NCI-H226 (cell line): ENCODE measurements at places on chromosomes 5 and 9.
A peak's percentile ranks its signal among the peaks of the same experiment; 100 is the strongest.

DNA sequence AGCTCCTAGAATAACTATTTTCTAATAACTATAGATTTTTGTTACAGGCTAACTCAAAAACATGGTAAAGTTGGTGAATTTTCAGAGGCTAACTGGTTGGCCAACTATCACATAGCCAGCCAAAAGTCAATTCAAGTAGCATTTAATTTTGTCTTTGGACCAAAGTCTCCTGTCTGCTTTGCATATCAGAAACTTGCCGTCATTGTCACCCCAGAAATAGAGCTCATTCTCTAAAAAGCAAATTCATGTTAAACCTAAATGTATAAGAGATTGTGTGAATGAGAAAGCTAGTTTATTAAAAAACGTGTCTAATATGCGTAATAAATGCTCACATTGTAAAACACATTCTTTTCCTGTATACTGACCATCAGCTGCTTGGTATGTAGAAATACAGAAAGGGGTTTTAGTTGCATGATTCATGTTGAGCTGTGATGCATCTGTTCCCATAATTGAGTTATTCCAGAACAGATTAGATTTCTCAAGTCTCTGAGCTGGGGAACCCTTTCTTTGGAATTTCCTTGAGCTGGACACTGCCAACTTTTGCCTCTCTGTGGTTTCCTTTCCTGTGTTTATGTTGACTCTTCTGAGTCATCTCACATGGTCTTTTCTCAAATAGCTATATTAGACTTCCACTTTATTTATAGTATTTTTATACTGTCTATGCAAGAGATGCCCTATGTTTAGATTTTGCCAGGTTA is 7.3 kb downstream of the SRFBP1 start:
- peak; percentile 96 for DNase-seq

DNA sequence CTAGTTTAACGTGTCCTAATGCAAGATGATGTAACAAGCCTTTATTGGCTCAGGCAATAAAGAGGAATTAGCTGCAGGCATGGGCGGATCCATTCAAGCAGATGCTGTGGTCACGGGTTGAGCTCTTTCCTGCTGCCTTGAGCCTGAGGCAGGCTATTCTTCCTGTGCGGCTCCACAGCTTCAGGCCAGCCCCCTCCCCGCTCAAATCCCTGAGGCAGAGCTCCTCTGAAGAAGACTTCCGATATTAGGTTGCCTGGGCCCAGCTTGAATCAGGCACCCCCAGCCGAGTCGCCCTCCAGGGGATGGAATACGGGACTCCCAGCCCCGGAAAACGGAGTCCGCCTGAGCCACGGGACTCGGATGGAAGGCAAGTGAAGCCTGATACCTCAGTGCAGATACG is 95.0 kb upstream of the RUFY1 start:
- no peak for DNase-seq

DNA sequence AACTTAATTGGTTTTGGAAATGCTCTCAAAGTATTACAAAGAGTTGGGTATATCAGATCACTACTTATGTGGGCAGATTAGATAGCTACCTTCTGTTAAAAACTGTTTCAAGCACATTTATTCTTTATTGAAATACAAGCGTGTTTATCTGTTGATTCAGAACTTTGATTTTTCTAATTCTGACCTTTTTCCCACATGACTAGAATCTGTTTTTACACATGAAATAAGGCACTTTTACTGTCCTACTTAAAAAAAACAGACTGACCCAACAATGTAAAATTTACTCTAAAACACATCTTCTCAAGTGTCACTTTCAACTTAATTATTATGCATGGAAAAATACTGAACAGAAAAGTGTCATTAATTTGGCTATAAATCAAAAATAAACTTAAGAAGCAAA is 4.8 kb downstream of the NR6A1 start:
- DNase-seq: no peak

DNA sequence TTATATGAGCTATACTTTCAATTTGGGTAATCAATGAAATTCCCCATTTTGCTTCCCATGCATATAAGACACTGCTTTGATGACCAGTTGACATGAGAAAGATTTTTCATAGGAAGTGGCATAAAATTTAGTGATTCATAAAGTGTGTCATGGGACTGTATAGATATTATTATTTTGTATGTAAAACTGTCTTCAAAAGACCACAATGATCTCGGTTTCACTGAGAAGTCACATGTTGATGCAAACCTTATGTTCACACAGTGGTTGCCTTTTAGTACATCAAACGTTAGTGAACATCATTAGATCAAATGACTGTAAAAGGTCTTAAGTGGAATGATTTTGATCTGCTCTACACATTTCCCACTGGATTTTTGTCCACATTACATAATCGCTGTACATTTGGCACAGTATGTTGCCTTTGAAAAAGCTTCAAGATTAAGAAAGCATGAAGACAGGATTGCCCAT is 349.2 kb upstream of the MEF2C start:
- no peak for DNase-seq

GRCh38 chr9:116951588-116952435 is 264.7 kb downstream of the TRIM32 start:
- no peak for DNase-seq

- no peak for DNase-seq
These were observed 688 bp downstream of the CNTLN start for GRCh38 chr9:17135295-17136160.

DNA sequence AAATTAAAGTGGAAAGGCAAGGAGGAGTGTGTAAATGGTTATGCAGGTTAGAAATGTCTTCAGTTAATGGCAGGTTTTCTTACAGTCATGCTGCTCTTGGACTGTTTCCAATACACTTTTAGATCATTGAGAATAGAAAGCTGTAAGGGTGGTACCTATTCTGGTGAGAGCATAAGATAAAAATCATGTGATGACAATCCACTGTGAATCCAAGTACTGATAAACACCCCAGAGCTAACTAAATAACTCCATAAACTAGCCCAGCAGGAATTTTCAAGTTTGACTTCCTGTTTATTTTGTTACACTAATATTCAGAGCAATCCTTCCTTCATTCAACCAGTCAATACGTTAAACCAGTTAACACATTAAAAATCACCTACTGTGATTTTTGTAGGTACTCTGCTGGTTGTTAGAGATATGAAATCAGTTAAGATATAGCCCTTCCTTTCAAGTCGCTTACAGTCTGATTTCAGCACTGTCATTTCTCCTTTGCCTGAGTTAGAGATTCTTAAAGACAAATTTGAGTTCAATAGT is 22.6 kb downstream of the VCAN start:
- no peak for DNase-seq

GRCh38 chr9:115411516-115411915 is 293.6 kb upstream of the TNC start:
- no peak for DNase-seq

GRCh38 chr5:65961633-65962032 is 35.3 kb downstream of the ERBIN start:
- peak; percentile 59 for DNase-seq

DNA sequence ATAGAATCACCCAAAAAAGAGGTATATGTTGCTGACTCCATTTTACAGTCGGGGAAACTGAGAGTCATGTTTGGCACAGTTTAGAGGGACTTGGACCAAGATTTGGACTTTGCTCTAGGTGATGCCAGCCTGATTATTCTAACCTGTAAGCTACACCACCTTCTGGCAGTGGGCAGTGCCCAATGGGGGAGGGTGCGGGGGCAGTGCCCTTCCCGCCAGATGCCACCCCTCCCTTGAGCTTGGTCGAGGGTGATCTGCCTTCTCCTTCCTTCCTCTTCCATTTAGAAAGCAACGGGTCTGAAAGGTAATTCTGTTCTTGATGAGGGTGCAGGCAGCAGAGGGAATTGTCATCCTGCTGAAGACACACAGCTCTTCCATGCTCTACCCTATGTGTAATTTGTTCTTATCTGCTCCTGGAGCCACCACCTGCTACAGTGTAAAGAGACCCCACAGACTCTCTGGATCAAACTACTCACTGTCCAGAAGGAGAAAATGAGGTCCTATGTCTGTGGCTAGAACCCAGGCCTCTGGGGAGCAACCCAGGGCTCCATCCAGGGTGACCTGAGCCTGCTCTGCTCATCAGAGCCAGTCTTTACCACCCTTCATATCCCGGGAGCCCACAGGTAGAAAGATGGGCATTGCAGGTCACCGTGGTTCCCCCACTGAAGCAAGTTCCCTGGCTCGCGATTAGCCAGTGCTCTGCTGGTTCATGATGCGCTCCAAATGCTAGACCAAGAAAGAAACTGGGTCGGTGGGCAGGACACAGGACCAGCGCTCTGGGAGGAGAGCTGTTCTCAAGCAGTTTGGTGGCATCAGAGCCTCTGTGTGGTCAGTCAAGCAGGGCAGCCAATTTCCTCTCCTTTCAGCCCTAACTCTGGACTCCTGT is 156.2 kb downstream of the RGS3 start:
- DNase-seq: peak; percentile 30

DNA sequence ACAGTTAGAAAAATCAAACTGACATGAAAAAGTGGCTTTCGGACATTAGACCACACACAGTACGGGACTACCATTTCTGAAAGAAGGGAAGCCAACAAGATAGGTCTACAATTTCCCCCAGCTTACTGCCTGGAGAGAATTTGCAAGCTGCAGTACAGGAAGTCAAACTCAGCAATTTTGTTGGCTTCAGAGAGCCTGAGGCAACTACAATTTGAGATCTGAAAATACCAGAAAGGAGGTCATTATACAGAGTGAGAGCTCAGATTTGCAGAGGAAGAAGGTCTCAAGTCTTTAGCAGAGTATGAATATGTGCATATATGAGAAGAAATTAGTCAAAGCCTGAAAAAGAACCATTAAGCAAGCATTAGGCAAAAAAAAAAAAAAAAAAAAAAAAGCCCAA is 83.0 kb downstream of the OXCT1 start:
- no peak for DNase-seq

- no peak for DNase-seq
These were observed 4.1 kb upstream of the TOR1A start for GRCh38 chr9:129828051-129828450.

DNA sequence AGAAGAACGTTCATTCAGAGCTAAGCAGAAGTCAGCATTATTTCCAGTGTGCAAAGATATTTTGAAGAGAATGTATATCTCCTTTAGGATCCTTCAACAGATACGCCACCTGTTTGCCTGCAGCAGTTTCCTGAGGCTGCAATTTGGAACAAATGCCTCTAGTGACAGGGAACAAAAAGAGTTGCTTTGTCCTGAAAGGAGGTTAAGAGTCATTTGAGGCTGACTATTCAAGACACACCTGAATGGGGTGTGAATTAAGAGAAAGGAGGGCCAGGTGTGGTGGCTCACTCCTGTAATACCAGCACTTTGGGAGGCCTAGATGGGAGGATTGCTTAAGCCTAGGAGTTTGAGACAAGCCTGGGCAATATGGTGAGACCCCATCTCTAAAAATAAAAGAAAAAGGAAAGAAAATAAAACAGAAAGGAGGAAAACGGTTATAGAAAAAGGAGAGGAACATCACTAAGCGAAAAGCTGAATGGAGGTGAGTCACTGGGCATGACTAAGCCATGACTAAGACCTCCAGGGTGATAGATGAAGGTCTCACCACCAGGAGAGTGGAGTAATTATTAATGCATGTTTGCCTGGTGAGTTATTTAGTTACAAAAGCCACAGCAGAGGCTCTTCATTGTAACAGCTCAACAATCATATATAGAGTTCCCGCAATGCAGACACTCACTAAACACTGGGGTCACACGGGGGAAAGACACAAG is 255.2 kb upstream of the TNC start:
- peak; percentile 95 for DNase-seq

DNA sequence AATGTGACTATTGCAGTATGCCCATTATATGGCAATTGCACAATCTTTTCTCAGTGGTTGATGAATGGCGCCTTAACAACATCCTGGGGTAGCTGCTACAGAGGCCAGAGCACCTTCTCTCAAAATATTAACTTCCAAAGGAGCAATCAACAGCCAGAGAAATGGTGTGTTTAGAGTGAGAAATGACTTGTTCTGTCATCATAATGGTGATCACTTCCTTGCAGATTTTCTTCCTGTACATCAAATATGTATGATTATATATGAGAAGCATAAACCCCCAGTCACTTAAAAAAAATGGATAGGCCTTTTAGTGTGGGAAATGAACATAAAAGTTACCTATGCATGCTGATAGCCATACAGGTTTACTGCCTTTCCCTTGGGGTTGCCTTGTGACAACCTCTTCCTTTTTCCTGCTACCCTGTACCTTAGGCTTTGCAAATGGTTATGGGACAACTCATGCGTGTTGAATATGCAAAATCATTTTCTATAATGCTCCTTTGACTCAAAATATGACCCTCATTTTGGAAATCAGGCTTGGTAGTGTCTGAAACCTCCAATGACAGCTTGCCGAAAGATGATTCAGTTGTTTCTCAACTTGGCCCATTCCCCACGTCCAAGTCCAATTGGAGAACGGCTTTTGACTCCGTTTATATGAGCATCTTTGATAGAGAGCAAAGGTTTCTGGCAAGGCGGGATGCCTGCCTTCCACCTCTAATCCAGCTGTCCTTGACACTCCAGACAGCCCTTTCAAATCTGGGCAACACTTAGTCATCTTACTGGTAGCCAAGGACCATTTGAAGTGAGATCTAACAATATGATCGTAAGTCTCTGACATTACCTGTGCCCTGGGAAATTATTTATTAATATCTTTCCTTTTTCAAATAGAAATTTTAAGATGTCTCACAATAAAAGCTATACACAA is 69.3 kb downstream of the SLC1A1 start:
- no peak for DNase-seq

DNA sequence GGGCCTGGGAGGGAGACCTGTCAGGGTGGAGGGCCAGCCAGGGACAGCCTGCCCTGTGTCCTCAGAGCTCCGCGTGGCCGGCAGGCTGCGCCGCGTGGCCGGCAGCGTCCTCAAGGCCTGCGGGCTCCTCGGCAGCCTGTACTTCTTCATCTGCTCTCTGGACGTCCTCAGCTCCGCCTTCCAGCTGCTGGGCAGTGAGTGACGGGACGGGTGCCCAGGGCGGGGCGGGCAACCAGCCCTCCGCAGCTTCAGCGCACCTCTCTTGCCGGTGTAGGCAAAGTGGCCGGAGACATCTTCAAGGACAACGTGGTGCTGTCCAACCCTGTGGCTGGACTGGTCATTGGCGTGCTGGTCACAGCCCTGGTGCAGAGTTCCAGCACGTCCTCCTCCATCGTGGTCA is 1.8 kb downstream of the SLC34A3 start:
- no peak for DNase-seq

DNA sequence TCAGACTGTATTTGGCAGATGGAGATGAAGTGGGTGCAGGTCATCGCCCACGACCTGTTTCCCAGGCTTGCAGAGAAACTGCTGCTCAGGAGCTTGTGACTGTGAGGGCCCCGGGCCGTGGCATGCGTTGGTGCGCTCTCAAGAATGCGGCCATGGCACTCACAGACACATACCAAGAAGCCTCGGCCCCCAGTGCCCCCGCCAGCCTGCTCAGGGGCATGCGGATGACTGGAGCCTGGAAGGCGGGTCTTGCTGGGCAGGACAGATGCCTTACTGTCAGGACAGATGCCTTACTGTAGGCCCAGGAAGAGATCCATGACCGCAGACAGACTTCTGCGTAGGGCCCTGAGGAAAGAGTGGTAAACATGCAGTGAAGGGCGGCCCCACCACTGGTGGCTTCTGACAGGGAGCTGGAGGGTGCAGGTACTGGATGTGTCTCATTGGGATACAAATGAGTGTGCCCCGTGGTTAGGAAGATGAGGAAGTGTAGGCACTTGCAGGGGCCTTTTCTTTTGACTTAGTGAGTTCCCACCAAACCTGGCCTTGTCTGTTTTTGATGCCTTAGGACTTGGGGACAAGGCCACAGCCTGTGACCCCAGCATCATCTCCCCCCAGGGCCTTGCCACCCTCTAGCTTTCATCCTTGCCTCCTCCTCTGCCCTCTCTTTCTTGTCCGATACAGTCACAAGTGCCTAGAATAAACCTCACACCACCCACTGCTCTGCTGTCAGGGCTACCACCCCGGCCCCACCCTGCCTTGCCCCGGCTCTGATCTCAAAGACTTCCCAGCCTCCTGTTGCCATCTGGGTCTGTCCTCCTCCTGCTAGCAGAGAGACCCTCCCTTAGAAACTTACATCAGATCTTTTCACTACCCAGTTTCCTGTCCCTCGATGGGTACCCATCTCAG is 68.8 kb upstream of the ABL1 start:
- no peak for DNase-seq
